NCI-H1092 treated with DMSO at 0.1 percent for 48 hours (cell line): ENCODE measurements at places on chromosomes 2 and 18.

DNA sequence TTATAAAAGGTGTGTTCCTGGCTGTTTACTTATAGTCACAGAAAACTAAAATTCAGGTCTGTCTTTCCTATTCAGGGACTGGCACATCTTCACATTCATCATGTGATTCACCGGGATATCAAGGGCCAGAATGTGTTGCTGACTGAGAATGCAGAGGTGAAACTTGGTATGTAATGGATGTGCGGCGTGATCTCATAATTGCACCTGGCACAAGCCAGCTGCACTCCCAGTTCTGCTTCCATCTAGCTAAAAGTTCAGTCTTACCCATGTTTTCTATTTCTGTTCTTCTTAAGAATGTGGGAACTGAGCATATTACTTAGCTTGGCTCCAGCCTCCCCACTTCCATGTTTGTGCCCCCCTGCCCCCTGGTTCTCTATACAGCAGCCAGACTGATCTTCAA, 131.9 kb downstream of the MAP4K4 start:
- no peak for DNase-seq

GRCh38 chr18:6624661-6625311, 104.7 kb upstream of the ARHGAP28 start:
- DNase-seq: no peak

DNA sequence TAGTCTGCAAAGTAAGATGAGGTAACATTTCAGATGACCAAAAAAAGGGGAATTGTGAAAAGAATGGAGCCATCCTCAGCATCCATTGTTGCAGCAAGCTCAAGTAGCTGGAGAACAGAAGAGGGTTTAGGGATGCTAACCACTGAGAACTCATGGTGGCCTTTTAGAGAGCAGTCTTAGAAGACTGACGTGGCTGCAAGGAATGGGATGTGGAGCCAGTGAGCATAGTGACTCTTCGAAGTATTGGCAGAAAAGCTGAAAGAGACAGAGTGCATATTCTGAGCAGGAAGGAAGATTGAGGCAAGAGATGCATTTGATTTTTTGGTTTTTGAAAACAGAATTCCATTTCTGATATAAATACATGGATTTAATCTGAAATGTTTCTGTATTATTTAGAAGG, 151.2 kb downstream of the UBE2E3 start:
- DNase-seq: no peak

GRCh38 chr2:27489118-27489497, 435 bp downstream of the IFT172 start:
- DNase-seq: peak; percentile 1
